ENCODE measurements at places on chromosomes 3 and 15.

DNA sequence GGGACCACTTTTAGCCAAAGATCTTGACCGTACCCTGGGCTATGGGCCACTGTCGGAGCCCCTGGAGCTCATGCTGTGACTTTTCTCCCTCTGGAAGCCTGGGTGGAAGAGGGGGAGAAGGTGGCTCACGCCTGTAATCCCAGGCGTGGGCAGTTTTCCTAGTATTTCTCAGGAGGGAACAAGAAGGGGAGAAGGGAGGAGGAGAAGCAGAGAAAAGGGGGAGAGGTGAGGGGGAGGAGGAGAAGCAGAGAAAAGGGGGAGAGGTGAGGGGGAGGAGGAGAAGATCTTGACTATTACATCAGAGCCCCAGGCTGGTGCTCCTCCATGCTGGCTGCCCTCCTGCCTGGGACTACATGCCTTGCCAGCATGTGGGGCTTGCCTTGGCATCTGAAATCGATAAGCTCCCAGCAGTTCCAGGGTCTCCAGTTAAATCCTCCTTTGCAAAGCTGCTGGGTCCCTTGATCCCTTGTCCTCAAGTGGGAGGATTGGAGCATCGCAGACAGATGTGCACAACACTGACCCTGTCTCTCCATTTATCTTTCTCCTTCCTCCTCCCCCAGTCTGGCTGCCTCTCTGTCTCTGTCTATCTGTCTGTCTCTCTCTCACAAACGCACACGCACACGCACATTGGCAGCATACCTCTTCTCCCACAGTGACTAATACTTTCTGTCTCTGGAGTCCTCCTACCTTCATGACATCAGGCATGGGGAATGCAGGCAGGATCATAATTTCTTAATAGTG lies 41.6 kb downstream of the MRAS start:
- peak; percentile 89 for DNase-seq

- no peak for DNase-seq
Measured at GRCh38 chr3:184669578-184669977, 42.3 kb downstream of the MAGEF1 start.

DNA sequence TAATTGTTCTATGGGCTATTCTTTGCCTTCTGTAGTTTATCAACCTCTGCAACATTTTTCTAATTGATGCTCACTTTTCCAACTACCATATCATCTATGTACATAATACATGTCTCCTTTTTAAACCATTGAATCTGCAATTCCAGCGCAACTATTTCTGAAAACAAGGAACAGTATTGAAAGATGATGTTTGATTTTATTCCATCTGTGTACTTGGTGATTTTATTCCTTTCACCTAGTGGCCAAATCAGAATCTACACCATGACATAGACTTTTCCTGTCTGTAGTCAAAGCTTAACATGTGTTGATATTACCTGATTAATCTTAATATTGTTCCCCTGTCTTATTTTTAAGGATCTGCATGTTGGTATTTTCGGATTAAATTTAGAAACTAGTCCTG lies 13.0 kb downstream of the NKTR start:
- no peak for DNase-seq

- DNase-seq: no peak
Measured at GRCh38 chr3:130661140-130661891, 85.3 kb downstream of the PIK3R4 start.

GRCh38 chr15:31381801-31382712 lies 55.4 kb downstream of the KLF13 start:
- DNase-seq: no peak

- DNase-seq: no peak
Measured at GRCh38 chr3:123724306-123724705, 139.5 kb upstream of the HACD2 start.

GRCh38 chr3:64316971-64317370 lies 91.7 kb upstream of the PRICKLE2 start:
- no peak for DNase-seq

DNA sequence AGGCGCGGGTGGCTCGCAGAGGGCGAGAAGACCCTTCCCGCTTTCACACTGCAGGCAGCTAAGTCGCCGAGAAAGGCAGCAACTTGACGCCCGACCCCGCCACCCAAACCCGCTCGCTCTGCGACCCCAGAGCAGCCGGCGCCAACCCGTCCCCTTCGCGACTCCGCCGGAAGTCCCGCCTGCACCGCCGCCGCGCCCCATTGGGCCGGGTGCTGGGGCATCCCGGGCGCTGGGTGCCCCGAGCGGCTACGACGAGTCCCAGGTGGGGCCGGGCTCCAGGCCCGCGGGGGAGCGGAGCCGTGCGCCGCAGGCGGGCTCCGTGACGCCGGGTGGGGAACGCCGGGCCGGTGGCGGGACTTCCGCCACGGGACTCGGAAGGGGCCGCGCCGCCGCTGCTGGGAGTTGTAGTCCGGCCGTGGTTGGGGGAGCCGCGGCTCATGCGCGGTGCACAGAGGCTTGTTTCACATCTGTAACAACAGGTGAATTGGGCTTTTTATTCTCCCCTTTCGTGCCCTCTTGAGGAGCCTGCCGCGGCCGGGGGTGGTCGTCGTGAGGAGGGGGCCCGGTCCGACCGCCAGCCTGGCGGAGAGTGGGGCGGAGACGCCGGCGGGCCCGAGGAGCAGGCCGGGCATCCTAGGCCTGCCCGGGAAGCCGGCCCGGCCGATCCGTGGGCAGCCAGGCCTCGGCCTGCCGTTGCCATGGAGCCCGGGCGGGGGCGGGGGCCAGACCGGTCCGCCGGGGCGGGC lies at the start of gene DHX30:
Gene DHX30, plus strand, starts transcription at position 405 of the 746 bp plus-strand sequence. CDS start 7,546 bp downstream, outside the sequence.
- DNase-seq: peak; percentile 85

GRCh38 chr15:50390554-50391264 lies 33.5 kb upstream of the USP8 start:
- no peak for DNase-seq

DNA sequence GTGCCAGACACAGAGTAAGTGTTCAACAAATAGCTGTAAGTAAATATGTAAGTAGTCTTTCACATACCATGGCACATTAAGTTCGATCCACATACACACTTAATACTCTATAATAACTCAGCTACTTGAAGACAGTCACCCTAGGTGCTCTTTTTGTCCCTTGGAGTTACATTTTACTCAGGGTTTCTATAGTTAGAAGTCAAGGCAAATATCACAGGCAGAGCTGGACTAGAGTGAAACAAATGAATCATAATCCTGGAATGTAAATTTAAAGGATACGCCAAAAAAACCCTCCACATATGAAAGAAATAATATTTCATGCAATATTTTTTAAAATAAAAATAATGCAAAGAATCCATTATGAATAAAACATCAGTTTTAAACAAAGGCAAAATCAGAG lies 461.8 kb downstream of the MAGI1 start:
- DNase-seq: no peak

DNA sequence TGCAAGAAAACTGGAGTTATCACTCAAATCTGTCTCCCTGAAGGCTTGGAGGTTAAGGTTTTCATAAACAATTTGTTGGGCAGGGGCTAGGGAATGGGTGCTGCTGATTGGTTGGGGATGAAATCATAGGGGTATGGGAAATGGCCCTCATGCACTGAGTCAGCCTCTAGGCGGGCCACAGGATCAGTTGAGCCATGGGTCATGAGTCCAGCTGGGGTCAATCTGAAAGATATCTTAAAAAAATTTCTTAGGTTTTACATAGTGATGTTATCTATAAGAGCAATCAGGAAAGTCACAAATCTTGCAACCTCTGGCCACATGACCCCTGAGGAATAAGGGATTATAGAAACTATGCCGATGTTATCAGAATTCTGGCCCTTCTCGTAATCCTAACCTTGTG lies 491.7 kb downstream of the ZIC1 start:
- no peak for DNase-seq

GRCh38 chr3:138082085-138082991 lies 33.1 kb downstream of the DZIP1L start:
- peak; percentile 65 for DNase-seq

DNA sequence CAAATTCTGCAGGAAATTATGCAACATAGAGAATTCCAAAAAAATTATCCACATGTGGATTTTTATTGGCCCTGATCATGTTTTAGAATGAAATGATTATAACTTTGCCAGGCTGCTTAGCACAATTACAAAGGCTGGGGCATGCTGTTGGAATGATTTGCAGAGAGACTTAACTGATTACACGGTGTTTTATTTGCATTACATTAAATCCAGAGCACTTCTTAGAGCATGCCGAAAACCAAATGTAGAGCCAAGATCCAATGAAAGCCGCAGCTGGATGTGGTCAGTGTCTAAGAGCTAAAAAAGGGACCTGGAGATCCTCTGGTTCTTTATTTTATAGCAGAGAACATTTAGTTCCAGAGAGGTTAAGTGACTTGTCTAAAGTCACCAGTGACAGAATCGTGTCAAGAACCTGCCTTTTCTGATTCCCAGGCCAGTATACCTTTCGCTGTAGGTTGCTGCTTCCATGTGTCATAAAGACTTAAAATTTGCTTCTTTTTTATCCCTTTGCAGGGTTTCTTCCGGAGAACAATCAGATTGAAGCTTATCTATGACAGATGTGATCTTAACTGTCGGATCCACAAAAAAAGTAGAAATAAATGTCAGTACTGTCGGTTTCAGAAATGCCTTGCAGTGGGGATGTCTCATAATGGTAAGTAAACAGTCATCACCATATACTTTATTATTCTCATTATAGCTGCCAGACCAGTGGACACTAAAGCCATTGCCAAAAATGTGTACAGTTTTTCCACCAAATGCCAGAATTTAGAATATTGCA lies 92.0 kb upstream of the TSEN2 start:
- DNase-seq: peak; percentile 23

DNA sequence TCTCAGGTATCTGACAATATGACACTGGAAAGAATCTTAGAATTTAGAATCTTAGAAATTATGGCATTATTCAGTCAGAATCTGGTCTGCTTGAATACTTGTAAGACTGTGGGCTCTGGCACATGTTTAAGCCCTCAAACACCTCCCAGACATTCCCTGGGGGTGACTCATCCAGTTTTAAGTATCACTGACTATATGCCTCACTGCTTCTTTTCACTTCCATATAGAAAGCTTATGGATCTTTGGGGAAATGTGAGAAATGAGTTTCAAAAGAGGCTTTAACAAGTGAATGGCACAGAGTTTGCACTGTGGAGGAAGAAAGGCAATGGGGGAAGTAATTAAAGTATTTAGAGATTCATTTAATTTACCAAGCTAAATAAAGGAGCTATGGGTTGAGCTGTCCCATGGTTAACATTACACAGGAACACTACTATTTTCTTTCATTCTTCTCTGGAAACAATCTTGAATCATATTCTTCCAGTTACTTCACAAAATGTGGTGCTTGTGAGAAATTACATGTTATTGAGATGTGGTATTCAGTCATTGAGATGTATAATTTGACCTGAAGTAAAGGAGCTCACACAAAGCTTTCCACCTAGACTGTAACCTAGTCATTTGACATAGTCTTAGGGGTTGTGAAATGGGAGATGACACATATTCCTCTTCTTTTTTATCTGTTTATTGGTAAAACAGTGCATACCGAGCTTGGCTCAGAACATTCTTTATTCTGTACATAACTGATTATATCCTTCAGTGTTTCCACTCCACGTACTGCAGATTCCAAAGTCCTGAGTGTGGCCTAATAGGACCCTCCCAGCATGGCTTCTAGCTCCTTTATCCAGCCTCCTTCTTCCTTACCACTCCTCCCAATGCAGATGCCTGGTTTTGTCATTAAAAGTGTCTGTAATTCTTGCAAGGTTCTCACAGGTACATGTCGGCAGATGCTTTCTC lies 544.6 kb upstream of the NECTIN3 start:
- peak; percentile 83 for DNase-seq

DNA sequence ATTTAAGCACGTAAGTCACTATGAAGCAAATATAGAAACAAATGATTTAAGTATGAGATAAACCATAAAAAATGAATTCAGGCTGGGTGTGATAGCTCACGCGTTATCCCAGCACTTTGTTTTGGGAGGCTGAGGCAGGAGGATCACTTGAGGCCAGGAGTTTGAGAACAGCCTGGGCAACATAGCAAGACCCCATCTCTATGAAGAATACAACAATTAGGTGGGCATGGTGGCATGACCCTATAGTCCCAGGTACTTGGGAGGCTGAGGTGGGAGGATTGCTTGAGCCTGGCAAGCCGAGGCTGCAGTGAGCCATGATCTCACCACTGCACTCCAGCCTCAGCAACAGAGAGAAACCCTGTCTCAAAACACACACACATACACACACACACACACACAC lies 34.2 kb downstream of the TMCC1 start:
- DNase-seq: no peak

DNA sequence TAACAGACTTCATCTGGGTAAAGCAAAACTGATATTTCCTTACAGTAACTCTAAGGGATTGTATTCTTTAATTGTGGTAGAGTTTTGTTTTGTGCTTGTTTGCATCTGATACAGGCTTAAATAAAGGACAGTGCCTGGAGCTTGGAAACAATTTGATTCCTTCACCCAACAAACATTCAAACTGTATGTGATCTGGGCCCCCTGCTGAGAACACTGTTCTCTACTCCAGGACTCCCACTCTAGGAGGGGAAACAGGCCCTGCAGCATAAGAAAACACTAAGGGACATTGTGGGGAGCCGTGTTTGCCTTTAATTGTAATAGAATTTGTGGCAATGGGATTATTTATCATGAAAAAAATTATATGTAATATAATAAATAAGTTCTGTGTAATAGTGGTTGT lies 56.9 kb downstream of the CTDSPL start:
- DNase-seq: no peak

DNA sequence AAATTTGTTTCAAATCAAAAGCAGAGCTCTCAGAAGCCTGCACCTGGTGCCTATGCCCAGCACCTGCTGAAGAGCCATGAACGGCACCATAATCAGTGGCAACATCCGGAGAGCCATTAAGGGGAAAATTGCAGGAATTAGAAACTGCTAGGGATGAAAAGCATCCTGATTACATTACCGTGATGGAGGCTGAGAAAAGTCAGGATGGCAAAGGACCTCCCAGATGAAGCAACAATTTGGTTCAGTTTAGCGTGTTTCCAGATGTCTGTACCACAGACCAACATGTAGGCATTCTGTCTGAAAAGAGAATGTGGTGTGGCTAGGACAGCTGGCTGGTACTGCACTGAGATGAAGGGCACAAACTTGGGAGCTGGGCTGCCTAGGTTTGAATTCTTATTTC lies 106.1 kb downstream of the EOMES start:
- DNase-seq: no peak

- no peak for DNase-seq
Measured at GRCh38 chr15:66986951-66987350, 78.5 kb upstream of the SMAD3 start.

GRCh38 chr3:127652246-127652995 lies 20.3 kb upstream of the ABTB1 start:
- peak; percentile 50 for DNase-seq

GRCh38 chr3:154708554-154708953 lies 278.6 kb upstream of the GPR149 start:
- DNase-seq: no peak

- no peak for DNase-seq
Measured at GRCh38 chr3:86711634-86712033, 279.3 kb downstream of the VGLL3 start.

GRCh38 chr3:50133283-50133615 lies 21.9 kb upstream of the SEMA3F start:
- no peak for DNase-seq

GRCh38 chr15:100205549-100206295 lies 136.1 kb downstream of the ADAMTS17 start:
- DNase-seq: no peak

- no peak for DNase-seq
Measured at GRCh38 chr3:55951388-55951787, 464.3 kb upstream of the WNT5A start.

GRCh38 chr15:68930268-68931022 lies at the start of gene SPESP1:
Gene SPESP1 (plus strand): TSS chr15:68930525. CDS start chr15:68930654, 129 bp downstream.
- no peak for DNase-seq
